ENCODE measurements at places on chromosomes 12 and 14.

DNA sequence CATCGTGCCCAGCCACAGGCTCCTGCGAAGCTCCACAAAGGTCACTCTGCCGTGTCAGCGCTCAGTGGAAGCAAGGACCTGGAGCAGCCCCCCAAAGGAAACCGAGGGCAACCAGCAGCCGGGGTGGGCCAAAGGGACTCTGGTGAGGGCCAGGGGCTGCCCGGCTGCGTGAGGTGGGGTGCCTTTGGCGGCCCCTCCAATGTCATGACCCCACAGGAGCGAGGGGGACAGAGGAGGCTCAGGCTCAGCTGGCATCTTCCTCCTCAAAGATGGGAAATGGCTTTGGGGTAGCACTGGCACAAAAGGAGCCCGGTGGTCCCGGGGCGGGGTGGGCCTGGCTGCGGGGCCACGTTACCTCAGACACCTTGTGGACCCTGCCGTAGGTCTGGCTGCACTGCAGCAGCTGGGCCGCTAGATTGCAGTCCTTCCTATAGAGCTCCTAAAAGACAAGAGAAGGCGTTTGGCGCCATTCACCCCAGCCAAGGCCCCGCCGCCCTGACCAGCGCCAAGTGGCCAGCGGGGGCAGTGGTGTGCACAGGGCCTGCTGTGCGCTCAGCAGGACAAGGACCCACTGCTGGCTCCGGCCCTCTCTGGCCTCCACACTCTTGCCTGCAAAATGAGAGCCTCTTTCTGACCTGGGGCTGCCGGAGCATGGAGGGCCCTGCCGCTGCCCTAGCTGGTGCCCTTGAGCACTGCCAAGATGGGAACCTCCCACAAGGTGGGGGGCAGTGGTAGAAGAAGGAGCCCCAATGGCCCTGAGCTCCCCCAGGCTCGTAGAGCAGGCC, 46.9 kb downstream of the BEGAIN start:
- no peak for DNase-seq

DNA sequence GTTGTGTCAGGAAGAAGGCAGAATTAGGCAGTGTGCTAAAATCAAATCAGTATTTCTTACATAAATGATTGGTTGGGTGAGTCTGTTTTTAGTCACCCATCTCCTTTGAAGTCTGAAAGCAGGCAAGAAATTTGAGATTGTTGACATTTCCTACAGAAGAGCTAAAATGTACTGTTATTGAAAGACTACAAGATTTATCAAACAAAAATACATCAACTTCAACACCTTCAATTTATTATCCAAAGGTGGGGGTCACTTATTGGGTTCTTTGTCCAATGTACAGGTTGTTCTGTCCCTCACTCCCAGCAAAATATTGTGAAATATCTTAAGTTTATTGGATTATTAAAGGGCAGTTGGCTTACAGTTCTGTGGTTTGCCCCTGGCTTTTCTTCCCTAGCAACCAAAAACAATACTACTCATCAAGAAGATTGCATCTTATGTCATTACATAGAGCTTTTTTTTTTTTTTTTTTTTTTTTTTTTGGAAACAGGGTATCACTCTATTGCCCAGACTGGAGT, 20.6 kb upstream of the PKP2 start:
- DNase-seq: no peak

DNA sequence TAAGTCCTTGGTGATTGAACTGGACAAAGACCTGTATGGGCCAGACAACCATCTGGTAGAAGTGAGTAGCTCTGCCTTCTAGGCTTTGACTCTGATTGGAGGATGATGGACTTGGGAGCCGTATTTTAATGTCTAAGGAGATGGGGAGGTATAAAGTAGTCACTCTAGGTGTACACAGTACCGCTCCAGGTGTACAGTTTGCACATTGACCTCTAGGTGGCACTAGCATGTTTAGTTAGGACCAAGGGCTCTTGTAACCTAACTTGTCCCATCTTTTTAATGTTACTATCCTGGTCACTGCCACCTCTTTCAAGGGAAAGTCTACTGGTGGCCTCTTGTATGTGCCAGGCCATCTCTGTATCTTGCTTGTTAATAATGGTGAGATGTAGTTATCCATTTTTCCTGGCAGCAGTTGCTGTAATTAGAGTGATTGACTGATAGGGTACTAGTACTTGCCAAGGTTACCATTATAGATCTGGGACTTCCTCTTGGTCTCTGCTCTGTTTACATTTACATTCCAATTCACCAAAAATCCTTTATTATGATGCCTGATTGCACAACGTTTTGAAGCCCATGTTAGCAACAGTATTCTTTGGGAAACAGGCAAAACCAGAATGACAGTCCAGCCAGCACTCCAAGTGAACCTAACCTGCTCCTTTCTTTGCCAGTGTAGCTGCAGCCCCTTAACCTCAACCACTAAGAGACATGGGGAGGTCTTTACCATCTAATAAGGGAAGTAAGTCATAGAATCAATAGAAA, 3.6 kb downstream of the SMARCD1 start:
- DNase-seq: no peak

DNA sequence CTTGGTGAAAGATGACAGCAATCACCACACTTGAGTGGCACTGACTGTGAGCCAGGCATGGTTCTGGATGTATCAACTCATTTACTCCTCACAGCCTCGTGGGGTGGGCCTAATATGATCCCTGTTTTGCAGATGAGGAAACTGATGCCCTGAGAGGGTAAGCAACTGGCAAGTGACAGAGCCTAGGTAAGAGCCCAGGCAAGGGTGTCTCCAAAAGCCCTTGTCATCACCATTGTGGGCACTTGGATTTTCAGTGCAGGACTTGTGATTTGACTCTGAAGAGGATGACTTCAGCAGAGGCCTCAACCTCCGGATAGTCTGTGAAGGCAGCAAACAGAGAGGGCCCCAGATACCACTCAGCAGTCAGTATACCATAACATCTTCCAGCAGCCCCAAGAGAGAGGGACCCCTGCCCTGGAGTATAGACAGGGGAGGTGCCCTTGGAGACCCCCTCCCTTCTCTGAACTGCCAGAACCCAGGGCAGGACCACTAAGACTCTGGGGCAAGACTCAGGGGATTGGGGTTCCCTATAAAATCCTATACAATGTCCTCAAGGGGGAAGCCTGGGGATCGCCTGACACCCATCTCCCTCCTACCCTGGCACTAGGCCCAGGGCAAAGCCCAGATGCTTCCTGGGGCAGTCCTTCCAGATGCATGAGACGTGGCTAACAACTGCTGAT, 7.1 kb upstream of the KRT5 start:
- no peak for DNase-seq

- DNase-seq: no peak
Observed at GRCh38 chr14:80078501-80078900, 132.8 kb downstream of the DIO2 start.

DNA sequence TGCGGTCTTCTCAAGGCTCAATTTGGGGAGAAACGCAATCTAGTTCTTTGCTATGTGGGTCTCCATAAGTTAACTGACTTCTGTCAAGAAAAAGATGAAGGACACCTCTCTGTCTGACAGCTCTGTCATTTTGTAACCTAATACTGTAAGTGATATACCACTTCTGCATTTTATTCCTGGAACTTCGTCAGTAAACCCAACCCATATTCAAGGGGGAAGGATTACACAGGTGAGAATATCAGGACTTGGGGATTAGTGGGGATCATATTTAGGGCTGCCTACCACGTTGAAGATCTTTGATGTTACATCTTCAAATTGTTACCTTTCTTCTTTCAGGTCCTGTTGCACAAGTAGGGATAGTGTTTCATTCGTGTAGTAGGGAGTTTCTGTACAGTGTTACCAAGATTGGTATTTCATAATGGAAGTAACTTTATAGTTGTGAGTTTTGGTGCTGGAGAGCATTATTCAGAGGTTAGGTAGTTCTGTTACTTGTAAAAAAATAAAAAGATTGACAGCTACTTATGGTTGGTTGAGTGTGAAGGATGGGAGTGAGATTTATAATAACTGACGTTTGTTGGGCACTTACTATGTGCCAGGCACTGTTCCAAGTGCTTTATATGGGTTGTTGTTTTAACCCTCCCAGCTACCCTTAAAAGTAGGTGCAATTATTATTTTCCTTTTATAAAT, 1.6 kb downstream of the TMEM260 start:
- DNase-seq: no peak

DNA sequence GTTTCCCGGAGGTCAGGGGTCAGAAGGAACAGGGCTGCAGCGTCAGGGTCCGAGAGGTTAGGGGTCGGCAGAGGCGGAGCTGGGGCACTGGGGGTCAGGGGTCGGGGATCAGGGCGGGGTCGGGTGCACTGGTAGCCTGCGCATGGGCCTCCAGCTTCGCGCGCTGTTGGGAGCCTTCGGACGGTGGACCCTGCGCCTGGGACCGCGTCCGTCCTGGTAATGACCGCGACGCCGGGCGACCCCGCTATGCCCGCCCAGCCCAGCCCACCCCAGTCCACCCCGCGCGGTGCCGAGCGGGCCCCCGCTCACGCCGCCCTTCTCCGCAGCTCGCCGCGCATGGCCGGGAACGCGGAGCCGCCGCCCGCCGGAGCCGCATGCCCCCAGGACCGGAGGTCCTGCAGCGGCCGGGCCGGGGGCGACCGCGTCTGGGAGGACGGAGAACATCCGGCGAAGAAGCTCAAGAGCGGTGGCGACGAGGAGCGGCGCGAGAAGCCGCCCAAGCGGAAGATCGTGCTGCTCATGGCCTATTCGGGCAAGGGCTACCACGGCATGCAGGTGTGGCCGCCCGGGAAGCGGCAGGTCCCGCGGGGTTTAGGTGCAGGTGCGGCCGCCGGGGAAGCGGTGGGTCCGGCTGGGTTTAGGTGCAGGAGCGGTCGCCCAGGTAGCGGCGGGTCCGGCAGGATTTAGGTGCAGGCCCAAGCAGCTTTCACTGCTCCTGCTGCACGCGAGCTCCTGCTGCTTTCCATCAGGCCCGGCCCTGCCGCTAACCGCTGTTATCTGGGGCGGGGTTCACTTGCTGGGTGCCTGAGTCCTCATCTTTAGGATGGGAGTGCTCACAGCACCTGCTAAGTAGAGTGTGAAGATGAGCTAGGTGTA, 743 bp downstream of the PUS1 start:
- DNase-seq: no peak

DNA sequence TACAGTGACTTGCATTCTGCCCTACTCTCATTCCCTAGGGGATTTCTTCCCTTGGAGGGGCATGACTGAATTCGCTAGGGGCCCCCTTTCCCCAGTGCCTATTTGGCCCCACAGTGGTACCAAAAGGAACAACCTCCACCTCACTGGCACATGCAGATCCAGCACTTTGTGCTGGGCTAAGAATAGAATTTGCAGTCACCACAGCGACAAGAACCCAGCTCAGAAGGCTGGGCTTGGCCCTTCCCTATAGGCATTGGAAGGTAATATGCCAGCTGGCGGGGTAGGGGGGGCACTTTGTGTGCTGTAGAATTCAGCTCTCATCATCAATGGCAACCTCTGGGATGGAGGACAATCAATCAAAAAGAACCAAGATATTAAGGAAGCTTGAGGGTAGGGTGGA, 13.9 kb downstream of the BAZ2A start:
- no peak for DNase-seq

GRCh38 chr14:48035836-48036235, 360.4 kb upstream of the MDGA2 start:
- no peak for DNase-seq

- no peak for DNase-seq
Observed at GRCh38 chr14:51006781-51007211, 62.5 kb upstream of the PYGL start.

DNA sequence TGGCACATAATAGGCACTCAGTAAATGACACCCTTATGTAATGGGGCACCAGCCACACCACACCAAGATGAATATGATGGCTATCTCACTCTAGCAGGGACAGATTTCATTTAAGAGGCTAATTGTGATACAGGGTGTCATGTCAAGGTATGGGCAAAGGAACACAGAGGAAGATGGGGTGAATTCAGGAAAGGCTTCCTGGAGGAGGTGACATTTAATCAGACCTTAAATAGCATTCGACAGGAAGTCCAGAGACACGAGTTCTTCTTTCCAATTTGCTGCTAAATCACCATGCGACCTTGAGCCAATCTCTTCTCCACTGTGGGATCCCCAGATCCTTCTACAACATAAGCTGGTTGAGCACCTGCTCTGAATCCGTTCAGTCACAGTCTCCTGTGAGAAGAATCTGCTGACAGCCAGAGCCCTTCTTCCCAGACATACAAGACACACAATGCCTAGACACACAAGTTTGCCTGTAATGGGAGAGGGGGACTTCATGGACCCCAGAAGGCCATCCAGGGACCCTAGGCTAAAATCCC, 1.5 kb upstream of the DTX1 start:
- no peak for DNase-seq

GRCh38 chr14:94135476-94135875, 6.1 kb upstream of the IFI27L2 start:
- no peak for DNase-seq

DNA sequence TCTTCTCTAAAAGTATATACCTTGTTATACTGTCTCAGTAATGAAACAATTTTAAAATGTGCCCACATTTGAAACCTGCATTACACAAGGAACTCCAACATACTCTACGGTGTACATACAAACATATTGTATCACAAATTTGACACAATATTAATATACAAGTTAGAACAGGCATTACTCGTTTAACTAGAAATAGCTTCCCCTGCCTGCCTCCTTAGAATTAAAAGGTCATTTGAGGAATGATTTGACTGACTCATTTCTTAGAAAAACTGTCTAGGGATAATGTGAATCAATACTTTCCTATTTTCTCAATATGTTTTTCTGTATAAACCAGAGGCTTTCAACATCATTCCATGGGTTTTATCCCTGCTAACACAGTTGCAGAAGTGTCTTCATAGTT, 73.7 kb downstream of the STON2 start:
- no peak for DNase-seq

GRCh38 chr12:75877763-75878621, 153.6 kb downstream of the PHLDA1 start:
- no peak for DNase-seq

DNA sequence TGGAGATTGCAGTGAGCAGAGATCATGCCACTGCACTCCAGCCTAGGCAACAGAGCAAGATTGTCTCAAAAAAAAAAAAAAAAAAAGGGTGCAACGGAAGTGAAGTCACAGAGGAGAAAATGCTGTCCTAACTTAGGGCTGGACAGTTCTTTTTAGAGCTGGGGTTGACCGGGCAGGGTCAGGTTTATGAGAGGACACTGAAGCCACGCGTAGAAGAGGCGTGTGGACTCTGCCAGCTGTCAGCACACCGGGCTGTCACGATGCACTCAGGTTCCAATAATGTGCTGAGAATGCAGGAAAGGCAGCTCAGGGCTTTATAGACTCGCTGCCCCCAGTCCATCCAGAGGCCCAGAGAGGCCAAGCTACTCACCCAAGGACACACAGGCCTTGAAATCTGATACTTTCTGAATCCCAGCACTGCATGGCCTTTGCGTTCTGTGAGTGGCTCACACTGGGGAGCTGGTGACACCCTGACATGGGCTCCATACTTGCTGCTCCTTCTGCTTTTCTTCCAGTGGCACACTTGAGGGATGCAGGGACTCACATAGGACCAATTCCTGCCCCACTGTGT, 28.9 kb upstream of the SPPL3 start:
- DNase-seq: no peak

Data from stimulated activated CD8-positive, alpha-beta memory T cell treated with anti-CD3 and anti-CD28 coated beads, Interleukin-4, amount 100 ng/mL, for 1 hour (primary cell).